NCI-H2029 treated with DMSO at 0.1 percent for 48 hours (cell line): ENCODE measurements at places on chromosomes 16 and 17.

- no peak for DNase-seq
Measured at GRCh38 chr17:32854207-32854606, 22.7 kb downstream of the MYO1D start.

- DNase-seq: no peak
Measured at GRCh38 chr16:68665501-68665900, 20.4 kb downstream of the CDH3 start.

- DNase-seq: no peak
Measured at GRCh38 chr17:66531851-66532295, 229.5 kb downstream of the PRKCA start.

DNA sequence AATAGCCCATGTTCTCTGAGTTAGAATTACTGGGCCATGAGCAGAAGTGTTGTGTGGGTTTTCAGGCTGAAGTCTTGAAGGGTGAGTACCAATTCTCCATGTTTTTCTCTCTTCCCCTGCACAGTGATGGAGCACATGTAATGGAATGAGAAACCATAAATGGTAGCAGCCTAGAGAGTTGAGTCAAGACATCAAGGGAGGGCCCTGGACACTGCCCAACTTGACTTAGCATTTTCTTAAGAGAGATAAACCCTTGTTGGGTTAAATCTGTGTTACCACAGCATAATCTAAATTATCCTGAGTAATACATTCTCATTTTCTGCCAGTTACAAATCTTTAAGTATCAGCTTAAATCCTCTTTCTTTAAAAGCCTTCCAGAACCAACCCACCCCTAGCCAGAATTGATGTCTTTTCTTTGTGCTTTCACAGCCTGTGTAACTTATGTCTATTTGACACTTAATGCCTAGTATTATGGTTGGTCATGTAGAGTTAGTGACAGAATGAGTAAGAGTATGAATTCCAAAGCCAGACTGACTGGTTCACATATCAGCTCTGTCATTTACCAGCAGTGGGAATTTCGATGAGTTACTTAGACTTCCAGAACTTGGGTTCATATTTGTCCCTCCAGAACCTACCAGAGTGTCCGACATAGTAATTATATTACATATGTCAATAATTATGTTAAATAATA, 27.0 kb upstream of the RGS9 start:
- no peak for DNase-seq

DNA sequence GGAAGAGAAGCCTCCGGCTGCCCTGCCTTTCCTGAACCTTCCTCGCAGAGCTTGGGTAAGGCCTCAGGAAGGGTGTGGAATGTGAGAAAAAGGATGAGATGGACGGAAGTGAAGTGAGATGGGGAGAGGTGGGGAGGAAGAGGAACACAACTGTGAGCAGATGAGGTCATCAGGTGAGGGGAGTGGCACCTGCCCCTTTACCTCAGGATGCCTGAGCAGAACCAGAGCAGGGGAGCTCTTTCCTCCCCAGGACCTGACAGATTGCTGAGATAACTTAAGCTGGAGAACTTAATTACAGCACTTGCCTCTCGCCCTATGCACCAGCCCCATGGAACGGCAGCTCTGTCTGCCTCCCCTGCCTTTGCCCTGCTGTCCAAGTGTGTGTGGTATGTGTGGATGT, 29.8 kb downstream of the TMEM132E start:
- DNase-seq: no peak

DNA sequence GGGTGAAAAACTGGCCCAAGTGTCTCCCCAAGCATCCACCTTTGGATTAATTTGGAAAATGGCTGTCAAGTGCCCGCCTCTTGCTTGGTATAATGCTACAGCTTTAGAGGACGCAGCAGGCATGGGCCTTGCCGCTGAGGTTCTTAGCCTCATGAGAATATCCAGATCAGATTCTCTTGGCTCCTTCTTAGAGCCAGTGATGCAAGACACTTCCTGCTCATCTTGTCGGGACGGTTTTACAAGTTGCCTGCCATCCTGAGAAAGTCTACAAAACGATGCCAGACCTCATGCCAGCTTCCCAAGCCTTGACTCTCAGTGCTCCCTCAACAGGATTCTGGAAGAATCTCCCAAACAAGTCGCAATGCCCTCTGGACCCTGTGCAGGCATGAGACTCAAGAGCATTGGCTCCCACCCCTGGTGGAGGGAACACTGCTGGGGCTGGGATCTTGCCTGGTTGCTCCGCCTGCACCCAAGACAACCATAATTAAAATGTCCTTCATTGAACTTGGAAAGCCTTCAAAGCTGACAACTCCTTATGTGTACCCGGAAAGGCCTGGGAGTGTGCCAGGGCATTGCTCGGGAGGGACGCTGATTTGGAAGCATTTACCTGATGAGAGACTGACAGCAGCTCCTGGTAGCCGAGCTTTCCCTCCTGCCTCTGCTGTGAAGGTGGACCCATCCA, 25.8 kb upstream of the STH start:
- no peak for DNase-seq

- no peak for DNase-seq
Measured at GRCh38 chr16:54027558-54027957, 259.0 kb downstream of the IRX3 start.

DNA sequence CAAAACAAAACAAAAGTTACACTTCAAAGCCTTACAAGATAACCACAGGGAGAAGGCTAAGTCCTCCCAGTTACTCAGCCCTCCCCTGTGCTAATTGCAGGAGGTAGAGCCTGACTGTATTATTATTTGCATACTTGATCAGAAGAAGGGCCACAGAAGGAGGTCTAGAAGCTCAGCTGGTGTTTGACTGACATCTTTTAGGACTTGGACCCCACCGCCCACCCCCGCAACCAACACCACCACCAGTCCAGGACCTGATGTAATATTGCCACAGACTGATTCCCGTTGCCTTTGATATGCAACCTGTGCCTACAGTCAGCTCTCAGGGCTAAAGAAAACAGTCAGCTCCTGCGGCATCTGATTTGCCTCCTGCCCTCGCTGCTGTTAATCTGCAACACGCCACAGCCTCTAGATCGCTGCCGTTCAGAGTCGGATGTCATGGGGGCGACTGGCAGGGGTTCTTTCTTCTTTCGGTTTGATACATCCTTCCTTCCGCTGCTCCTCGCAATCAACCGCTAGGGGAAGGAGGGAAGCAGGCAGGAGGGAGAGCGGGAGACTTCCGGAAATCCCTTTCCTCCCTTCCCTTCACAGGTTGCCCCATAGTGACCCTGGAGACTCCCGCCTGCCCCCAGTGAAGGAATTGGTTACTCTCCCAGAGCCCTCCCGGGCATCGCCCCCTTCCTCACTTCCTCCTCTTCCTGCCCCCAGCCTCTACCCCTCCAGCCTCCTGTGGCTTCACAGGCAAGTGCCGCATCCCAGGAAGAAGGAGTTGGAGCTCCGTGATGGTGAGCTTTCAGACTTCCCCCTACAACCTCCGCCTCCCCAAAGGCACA, 90.5 kb upstream of the SOX9 start:
- DNase-seq: peak; percentile 45

DNA sequence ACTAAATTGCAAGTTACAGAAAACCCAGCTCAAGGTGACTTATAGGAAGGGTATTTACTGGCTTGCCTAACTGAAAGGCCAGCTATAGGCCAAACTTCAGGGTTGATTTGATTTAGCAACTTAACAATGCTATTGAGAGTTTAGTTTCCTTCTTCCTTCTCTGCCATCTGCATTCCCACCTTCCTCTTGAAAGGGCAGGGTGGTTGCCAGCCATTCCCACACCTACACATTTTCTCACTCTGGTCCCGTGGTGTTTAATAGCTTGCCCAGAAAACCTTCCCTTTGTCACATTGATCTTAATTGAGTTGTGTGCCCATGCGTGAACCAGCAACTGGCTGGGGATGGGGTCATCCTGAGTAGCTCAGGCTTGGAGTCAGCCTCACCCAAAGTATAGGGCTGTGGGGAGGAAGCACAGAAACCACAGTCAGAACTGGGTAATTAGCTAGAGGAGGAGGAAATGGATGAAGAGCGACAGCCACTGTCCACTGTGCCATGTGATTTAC, 194.7 kb downstream of the SPECC1 start:
- no peak for DNase-seq

DNA sequence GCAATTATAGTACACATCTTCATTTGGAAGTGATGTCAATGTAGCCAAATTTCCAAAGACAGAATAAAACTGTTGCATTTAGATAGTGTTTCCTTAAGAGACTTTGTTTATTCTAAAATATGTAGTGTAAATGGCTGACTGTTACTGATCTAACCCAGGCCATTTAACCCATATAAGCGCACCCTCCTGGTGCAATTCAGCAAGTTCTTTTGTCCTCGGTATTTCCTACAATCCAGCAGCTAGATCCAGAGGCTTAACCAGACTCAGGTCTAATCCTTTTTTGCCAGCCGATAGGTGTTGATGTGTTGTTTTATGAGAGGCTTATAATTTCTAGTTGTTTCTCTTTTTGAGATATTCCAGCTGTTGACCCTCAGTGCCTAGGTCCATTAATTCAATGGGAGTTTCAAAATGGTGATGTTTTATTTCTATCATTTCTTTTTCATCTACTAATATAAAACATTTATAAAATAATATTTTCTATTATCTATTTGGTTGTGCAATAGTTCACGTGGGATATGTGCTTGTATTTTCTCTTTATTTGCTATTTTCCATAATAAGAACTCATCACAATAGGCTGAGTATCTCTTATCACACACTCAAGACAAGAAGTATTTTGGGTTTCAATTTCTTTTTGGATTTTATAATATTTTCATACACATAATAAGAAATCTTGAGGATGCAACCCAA, 14.5 kb downstream of the ABCA9 start:
- DNase-seq: no peak

- no peak for DNase-seq
Measured at GRCh38 chr17:80969030-80969673, 22.5 kb upstream of the CHMP6 start.

- no peak for DNase-seq
Measured at GRCh38 chr16:28477311-28477920, 5.3 kb upstream of the NPIPB7 start.

DNA sequence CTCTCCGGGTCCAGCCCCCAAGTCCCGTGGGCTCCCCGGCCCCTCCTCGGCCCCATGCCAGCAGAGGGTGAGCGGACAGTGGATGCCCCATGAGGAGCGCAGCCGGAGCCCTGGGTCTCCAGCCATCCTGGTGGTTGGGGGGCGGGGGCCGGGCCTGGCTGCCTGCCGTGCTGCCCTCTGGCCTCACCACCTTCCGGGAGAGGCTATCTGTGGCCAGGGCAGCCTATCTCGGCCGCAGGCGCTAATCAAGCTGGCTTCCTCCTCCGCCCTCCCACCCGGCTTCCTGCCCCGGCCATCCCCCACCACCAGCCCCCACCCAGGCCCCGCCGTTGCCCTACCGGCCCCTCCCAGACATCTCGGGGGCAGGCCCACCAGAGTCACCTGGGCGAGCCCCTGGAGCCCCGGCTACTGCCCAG, 46.8 kb downstream of the ZFPM1 start:
- DNase-seq: no peak

DNA sequence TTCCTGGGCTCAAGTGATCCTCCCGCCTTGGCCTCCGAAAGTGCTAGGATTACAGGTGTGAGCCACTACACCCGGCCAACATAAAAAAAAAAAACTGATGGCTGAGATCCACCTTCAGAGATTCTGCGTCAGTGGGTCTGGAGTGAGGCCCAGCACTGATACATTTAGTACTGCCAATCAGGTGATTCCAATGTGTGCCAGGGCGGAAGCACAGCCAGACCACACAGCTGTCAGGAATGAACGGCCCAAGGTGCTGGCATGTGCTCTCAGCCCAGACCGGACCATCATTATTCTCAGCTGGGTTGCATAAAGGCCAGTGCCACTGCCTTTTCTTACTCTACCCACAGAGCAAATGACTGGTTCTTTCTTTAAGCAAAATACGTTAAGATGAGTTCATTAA, 1.2 kb upstream of the BCO1 start:
- DNase-seq: peak; percentile 30

DNA sequence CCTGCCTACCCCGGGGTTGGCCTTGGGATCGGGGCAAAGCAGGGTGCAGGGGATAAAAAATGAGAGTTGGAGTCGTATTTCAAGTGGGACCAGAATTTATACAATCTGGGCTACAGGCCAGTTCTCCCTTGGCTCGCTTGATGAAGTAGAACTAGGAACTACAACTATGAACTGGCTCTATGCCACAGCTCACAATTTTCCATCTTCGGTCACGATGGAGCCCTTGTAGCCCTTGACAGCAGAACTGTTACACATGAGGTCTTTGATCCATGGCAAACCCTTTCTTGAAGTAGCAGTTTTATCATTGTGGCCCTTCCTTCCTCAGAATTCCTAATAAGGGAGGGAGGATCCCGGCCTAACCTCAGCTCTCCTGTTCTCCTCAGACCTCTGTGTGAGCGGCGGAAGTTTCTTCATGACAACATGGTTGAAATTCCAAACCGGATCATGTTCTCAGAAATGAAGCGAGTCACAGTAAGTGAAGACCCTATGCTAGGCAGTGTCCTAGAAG, 17.1 kb downstream of the LIG3 start:
- peak; percentile 25 for DNase-seq

- no peak for DNase-seq
Measured at GRCh38 chr16:87143661-87144121, 173.5 kb downstream of the C16orf95 start.

DNA sequence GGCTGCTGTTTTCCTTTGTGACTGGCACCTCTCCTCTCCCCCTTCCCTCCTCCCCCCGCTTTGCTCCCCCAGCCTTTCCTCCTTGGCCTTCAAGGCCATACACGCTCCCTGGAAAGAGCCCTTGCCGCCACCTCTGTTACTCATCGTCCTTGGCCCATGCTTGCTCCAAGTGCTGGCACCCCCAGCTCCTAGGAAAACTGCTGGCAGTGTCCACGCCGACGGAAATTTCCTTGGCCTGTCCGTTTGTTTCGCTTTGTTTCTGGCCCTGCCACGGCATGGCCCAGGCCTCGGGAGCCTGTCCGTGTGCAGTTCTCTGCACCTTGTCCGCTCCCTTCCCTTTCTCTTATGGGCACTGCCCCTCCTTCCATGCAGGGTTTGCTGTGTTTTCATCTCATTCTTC, 18.0 kb downstream of the CA5A start:
- DNase-seq: no peak

GRCh38 chr17:19004421-19005136, at the start of gene FAM83G:
Gene FAM83G (minus strand): TSS chr17:19004764. CDS start chr17:19004041, 723 bp downstream.
- no peak for DNase-seq

DNA sequence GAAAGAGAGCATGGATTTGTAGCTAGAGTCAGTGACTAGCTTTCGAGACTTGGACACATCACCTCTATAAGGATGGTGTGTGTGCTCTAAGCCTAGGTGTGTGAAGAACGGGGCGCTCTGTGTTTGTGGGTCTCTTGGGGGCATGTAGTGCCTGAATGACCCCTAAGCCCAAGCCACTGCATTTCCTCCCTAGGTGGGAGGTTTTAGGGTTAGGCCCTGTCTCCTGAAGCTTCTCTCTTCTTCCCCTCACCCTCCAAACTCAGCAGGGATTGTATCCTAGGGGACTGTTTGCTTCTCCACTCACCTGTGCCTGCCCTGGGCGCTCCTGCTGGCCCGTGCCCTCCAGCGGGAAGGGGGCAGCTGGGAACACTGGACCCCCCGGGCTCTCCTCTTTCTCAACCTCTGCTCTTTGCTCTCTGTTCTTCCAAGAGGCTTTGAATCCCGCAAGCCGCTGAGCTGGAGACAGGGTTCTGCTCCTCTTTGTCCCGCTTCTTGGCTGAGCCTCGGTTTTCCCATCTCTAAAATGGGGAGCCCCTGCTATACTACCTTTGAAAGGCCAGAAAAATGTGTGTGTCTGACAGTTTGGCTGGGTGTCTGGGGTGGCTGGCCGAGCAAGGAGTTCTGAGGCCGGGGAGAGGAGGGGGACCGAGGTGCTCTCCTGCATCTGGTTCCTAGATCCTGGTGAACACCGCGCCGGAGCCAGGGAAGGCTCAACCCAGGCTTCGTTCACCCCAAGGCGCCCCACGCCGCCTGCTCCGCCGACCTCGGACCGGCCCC, 810 bp downstream of the CYGB start:
- no peak for DNase-seq
